ENCODE measurements at places on chromosomes 7 and 10.

GRCh38 chr7:107687656-107688055 is 27.0 kb downstream of the SLC26A4 start:
- no peak for DNase-seq

DNA sequence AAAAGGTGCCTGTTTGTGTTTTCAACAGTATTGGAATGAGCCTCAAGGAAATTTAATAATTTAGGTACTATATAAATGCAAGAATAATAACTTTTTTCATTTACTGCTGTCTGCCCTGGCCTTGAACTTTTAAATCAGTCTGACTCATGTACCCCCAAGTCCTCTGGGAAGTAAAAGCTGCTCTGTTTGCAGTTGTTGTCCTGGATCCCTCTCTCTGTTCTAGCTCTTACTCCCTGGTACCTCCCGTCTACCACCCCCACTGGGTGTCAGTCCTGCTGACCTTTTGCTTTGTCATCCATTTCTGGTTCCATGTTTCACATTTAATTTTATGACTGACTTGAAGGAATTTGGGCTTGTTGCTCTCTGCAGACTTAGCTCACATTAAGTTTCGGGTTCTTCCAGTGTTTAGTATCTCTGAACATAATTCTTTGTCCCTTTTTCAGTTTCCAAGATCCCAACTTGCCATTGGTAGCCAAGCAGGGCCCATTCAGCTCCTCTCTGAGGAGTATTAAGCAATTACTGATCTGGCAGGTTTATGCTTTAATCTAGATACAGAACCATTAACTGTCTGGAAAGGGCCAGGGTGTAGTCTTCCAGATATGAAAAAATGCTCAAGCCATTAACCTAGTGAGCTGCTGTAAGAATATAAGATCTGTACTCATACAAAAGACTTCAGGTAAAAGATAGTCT is 208.7 kb upstream of the FAM3C start:
- no peak for DNase-seq

DNA sequence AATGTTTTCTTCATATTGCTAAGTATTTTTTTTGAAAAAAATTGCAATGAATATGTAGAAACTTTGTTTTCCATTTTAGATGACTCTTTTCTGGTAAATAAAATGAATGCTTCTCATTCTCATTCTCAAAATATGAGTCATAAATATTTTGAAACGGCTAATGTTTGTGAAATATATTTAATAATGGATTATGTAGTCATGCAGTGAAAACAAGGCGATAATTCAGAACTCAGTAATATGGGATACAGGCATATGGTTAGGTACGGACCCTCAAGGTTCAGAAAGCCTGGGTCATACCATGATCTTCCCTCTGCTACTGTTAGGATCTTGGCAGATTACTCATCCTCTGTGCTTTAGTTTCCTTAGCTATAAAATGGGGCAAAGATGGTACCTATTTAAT is 46.2 kb upstream of the SLC39A12 start:
- no peak for DNase-seq

- DNase-seq, result no peak
These were observed 9.3 kb upstream of the ZC3HAV1L start for GRCh38 chr7:139044813-139045794.

GRCh38 chr7:117193564-117193963 is 129.3 kb downstream of the WNT2 start:
- no peak for DNase-seq

DNA sequence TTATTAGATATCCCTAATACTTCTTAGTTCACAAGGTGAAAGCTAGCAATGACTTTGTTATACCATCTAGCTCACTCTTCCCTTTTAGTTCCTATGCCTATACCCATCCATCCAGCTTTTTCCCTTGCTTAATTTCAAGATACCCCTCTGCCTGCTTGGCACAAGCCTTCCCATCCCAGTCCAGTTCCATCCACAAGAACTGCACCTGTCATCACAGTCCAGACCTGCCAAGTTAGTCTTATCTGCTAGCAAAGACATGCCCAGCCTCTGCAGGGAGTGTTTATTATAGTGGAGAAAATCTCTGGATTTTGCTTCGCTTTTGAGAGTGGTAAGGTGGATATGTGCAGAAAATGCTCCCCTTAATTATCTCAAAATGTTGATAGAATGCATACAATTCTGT is 158.2 kb downstream of the ST7 start:
- DNase-seq, result no peak

DNA sequence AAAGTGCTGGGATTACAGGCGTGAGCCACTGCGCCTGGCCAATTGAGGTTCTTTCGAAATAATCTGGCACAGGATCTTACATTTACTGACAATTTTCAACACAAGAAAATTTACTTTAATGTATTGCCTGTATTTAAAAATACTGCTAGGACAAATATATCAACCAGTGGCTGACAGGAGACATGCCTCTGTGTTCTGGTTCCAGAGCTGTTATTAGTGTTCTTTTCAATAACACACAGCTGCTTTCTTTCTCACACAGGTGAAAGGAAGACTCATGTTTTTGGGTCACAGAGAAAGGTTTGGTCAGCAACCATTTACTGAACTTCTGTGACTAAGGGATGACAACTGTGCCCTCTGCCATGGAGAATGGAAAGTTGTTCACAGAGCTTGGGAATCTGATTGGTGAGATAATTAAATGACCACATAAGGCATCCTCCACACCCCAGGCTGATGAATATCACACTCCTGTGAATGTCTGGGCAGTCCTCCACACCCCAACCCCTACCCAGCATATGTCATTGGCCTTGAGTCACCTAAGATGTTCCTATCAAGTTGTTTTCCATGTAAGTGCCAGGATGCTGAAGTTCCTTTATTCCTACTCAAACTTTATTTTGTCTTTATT is 180.1 kb downstream of the RAPGEF5 start:
- no peak for DNase-seq

All from iPS-NIHi11 (cell line).